ENCODE measurements at places on chromosomes 3 and 15.

GRCh38 chr3:155876037-155876436 is 5.6 kb downstream of the GMPS start:
- no peak for DNase-seq

DNA sequence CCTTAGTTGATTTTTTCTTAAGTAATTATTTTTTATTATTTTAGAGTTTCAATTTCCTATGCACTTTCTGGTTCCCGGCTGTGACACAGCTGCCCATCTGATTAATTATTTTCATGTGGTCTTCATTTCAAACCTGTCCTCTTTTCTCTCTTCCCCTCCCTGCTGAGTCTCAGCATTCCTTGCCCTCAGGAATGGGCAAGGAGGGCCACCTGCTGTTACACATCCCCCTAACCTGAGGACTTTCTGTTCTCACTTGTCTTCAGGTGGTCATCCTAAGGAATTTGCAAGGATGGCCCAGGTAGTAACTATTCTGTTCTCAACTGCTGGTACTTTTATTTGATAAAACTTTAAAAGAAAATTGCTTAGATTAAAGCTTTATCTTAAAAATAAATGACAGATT is 545.0 kb downstream of the OTOL1 start:
- no peak for DNase-seq

DNA sequence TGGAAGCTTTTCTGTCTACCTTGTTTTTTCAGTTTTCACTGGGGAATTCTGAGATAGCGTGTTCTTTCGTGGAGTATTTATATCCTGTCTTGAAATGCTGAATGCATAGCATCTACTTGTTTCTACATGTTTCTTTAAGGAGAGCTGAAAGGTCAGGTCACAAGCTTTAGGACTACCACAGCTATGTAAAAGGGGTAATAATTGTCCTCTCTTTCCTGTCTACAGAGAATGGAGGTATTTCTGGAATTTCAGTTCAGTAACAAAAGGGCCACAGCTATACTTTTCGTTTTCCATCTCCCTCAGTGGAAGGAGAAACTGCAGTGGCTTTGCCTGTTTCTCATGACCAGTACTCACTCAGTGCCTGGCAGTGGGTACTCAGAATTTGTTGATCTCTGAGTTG is 4.7 kb downstream of the INAFM2 start:
- no peak for DNase-seq

- DNase-seq = no peak
Measured at GRCh38 chr3:65888980-65889706, 149.6 kb downstream of the MAGI1 start.

GRCh38 chr15:36884936-36885635 is 215.3 kb downstream of the MEIS2 start:
- no peak for DNase-seq

DNA sequence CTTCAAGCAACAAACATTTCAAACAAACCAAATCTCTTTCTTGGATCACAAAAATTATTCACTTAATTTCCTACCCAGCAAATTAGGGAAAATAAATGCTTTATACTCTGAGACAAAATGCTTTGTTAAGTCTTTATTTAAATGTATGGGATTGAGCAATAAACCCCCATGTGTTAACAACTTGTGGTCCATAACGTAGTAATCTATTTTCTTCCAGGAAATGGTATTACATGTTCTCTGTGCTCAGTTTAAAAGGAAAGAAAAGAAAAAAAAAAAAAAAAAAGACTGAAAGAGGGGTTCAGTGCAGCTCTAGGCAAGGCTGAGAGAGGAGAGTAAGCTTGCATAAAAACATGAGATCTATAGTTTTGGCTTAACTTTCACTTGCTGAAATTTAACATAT is 102.3 kb downstream of the PIK3CB start:
- DNase-seq = no peak

- DNase-seq = no peak
Measured at GRCh38 chr3:114214542-114215341, 22.6 kb downstream of the ZNF80 start.

DNA sequence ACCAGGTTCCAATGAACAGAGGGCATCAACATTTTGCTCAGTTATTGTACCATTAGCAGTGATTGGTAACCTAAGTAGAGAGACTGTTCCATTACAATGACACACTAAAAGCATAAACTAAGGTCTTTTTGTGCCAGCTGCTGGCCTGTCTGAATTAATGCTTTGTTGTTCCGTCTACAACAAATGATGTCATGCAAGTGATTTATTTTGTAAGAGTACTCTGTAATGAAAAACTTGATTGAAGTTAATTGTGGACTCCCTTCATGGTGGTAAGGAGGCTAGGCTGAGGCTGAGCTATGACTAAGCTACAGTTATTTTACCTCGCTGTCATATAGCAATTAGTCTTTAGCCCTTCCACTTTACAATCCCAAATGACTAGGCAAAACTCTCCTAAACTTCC is 23.2 kb downstream of the RCN2 start:
- peak; percentile 58 for DNase-seq

- DNase-seq = no peak
Measured at GRCh38 chr3:17357035-17357710, 385.3 kb downstream of the TBC1D5 start.

DNA sequence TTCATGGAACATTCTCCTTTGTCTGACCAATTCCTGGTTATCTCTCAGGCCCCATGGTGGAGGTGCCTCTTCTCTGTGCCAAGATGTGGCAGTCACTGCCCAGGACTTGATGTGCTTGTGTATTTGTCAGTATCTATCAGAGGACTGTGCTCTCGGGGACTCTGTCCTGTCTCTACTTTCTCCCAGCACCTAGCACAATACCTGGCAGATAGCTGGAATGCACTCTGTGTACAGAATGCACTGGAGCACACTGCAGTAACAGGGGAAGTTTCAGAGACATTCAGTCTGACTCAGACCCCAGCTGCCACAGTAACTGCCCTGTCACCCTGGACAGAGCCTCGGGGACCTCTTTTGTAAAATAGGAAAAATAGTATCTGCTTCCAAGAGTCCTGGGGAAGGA is 34.6 kb upstream of the SV2B start:
- no peak for DNase-seq

DNA sequence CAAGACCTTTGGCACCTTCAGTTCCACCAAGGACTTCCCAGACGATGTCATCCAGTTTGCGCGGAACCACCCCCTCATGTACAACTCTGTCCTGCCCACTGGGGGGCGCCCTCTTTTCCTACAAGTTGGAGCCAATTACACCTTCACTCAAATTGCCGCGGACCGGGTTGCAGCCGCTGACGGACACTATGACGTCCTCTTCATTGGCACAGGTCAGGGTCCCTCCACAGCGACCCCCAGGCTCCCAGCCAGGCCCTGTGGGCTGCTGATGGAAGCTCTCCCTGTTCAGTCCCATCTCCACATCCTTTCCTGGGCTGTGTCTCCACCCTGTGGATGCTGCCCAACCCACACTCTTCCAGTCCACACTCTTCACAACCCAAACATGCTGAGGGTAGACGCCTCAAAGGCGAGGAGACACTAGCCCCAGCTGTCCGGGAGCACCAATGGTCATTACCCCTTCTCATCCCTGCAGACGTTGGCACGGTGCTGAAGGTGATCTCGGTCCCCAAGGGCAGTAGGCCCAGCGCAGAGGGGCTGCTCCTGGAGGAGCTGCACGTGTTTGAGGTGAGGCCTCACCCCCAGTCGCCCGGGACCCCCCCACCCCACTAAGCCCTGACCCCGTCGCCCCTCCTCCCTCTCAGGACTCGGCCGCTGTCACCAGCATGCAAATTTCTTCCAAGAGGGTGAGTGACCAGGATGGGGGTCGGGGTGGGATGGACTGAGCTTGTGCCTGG is 4.3 kb upstream of the LSMEM2 start:
- DNase-seq = no peak

- no peak for DNase-seq
Measured at GRCh38 chr3:192382861-192383260, 344.5 kb downstream of the FGF12 start.

- DNase-seq = no peak
Measured at GRCh38 chr15:47371939-47372338, 345.4 kb upstream of the SEMA6D start.

GRCh38 chr3:50502584-50503423 is 630 bp downstream of the CACNA2D2 start:
- no peak for DNase-seq

DNA sequence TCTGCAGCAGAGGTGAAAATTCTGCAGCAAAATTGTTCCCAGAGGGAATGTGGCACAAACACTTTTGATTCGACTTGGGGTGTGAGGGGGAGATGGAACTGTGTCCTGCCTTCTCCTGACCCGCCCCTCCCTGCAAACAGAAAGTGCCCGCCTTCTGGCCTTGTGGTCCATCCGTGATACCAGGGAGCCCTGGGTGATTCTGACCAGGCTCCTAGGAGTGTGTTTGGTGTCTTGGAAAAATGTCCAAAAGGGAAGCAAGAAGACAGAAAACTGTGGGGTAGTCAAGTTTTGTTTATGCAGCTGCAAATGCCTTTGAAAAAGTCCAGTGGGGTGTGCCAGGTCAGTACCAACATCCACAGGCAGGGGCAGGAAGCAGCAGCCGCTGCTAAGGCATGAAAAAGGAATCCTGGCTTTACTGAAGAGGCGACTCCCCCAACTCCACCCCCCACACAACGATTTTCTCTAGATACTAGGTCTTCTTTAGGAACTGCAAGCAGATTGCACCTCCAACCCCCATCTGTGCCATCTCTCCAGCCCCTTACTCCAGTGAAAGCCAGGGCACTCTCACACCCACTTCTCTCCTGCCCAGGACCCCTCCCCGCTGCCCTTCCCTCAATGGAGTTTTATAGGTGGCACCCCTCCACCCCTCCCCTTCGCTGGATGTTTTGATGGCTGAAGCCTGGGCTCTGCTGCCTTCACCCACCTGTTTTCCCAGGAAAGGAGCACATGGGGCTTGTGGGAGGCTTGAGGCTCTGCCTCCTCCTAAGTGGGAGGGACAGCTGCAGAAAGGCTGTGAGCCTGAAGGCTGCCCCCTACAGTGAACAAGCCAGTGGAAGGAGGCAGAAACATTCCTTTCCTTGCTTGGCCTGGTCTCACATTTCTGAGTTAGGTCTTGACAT is 82.4 kb upstream of the HERC1 start:
- no peak for DNase-seq

GRCh38 chr3:62051506-62051905 is 321.8 kb downstream of the FEZF2 start:
- no peak for DNase-seq

DNA sequence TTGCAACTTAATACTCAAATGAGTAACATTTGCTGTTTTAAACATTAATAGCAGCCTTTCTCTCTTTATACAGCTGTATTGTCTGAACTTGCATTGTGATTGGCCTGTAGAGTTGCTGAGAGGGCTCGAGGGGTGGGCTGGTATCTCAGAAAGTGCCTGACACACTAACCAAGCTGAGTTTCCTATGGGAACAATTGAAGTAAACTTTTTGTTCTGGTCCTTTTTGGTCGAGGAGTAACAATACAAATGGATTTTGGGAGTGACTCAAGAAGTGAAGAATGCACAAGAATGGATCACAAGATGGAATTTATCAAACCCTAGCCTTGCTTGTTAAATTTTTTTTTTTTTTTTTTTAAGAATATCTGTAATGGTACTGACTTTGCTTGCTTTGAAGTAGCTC is 40.3 kb downstream of the CTNNB1 start:
- no peak for DNase-seq

DNA sequence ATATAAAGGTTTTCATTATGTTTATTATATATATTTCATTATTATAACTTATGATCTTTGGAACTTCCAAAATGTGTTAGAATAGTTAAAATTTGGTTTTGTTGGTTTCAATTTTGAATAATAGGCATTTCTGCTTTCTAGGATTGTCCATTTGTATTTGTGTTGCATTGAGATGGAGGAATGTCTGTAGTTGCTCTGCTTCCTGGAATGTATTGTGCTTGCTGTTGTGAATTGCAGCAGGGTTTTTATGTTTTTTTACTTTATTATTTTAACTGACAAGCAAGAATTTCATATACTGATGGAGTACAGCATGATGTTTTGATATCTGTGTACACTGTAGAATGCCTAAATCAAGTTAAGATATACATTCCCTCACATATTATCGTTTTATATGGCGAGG is 247.4 kb downstream of the XXYLT1 start:
- no peak for DNase-seq

- DNase-seq = no peak
Measured at GRCh38 chr15:97504031-97504792, 456.3 kb upstream of the ARRDC4 start.

- no peak for DNase-seq
Measured at GRCh38 chr15:52243697-52244555, 51.7 kb downstream of the MYO5C start.

- no peak for DNase-seq
Measured at GRCh38 chr15:73284090-73284716, 84.6 kb downstream of the HCN4 start.

GRCh38 chr3:73772076-73772886 is 147.5 kb upstream of the PDZRN3 start:
- DNase-seq = no peak

GRCh38 chr15:31437686-31438085 is 111.1 kb downstream of the KLF13 start:
- no peak for DNase-seq

DNA sequence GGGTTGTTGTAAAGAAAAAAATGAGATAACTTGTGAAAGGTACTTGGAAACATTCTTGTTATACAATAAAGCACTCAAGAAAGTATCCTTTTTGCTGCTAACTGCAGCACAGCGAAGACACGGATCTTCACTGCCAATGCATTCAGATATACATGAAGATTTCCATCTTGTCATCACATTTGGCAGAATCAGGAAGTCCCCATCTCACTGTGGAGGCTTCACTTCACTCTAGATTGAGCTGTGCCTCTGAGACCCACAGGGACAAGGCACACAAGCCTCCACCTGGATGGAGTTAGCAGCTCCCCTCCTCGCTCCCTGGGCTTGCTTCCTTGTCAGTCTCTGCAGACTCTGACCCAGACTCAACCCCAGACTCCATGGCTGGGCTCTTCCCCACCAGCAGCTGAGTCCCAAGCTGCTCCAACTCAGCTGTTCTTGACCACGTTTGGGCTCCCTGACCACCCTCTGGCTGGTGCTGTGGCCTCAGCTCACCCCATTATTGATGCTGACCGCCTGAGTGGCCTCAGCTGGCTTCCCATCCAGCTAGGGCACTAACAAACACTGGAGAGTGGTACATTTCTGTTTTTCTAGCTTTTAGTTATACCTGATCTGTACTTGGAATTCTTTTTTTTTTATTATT is 45.4 kb upstream of the SMAD3 start:
- DNase-seq = no peak

All from NCI-H1436 (cell line).